ENCODE measurements at places on chromosomes 12 and 14.

GRCh38 chr14:23548351-23549318 is 2.9 kb downstream of the ZFHX2 start:
- DNase-seq: no peak

GRCh38 chr12:109110988-109111495 is 5.3 kb upstream of the ACACB start:
- DNase-seq: no peak

DNA sequence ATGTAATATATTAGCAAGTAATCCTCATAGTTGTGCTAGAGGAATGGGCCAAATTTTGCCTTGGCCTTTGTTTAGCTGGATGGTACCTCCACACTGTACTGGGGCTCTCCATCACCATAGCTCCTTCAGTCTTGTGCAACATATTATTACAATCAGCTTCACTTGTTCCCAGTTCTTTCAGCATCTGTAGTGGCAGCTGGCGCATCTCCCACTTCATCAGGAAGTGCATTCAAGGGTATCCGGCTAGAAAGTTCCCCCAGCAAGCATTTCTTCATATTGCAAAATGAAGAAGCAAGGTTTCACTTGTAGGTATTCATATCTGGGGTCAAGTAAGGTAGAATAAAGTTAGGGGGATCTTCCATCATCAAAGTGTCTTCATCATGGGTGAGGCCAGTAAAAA is 123.7 kb downstream of the IGF1 start:
- no peak for DNase-seq

DNA sequence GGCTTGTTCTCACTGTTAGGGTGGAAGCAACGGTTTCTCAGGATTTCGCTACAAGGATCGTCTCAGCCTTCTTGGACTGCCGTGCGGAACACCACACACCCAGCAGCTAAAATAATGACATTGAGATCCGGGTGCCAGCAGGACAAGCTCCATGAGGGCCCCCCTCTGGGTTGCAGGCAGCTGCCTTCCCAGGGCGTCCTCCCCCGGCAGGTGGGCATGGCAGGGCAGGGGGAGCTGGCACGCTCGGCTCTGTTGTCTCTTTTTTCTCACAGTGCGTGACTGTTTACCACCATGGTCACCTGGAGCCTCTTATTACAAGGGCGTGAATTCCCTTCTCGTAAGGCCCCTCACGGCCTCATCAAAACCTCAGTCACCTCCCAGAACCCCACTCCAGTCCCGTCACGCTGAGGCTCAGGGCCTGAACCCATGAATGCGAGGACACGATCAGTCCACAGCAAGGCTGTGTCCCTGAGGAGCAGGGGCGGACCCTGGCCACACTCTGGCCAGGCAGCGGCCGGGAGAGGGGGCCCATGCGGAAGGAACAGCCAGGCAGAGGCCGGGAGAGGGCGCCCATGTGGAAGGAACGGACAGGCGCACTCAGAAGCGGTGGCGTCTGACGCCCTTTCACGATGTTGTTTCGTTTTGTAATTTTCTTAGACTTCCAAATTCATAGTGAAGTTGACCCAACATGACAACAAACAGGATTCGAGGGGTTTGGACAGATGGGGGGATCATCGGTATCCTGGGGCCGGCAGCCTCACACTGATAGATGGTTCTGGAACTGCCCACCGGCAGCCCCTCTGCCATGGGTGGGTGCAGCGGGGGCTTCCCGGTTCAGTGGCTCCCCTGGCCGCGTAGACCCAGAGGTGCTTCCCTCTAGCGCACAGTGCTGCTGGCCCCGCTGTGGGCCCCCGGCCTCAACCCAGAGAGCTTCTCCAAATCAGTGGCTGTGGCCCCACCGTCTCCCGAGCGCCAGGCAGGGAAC is 10.0 kb downstream of the LRCOL1 start:
- no peak for DNase-seq

DNA sequence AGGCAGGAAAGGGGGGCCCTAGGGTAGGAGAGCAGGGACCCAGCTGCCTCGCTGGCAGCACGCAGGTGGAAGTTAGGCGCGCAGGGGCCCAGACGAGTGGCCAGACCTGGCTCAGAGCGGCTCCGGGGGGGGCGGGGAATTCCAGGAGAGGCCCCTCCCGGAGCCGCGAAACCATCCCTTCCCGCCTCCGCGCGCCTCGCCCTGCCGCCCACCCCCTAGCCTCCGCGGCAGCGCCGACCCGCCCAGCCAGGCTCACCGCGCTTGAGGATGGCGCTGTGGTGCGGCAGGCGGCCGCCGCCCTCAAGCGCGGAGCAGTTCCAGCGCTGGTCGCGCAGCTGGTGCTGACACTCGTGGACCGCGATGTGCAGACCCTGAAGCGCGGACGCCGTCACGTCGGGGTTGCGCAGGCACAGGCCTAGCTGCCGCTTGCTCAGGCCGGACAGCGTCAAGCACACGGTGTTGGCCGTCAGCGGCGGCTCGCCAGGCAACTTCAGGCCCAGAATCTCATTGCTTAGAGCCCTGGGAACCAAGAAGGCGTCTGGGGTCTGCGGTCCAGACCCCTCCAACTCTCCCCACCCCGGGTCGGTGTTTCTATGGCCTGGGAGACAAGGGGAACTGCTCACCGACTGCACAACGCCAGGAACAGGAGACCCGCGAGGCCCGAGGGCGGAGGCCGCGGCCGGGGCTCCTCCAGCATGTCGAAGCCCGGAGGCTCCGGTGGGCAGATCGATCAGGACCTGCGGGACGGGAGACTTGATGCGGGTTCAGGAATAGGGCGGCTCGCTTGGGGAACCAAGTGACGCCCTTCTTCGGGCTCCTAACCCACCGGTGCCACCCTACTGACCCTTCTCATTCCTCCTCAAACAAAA is 1.5 kb downstream of the WNT10B start:
- no peak for DNase-seq

- DNase-seq: no peak
Measured at GRCh38 chr14:93114068-93114710, 1.5 kb downstream of the ITPK1 start.

GRCh38 chr14:99873653-99874052 is 80.4 kb downstream of the EML1 start:
- no peak for DNase-seq

DNA sequence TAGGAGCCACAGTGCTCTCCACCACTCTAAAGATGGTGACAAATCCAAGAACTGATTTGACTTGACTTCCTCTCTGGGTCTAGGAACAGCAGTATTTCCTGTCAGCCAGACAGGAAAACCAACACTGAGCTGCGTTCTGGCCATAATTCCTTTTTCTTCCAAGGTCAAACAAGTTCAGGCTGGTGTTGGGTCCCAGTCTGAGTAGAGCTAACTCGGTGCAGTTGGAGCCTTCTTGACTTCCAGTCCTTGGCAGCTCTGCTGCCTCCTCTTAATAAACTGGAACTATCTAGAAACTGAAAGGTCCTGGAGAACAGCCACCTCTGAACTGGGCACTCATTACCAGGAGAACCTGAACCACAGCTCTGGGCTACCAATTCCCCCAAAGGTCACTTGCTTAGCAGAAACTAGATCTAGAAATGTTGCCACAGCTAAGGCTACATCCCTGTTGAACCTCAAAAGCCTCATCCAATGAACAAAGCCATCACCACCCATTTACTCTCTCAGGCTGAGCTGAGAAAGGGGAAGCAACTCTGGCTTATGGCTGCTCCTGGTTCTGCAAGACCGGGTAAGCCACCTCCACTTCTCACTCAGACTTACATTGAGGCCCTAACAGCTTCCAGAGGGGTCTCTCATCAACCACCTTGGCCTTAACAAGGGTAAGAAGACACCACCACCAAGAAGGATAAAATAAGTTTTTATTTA is 27.7 kb downstream of the MAX start:
- no peak for DNase-seq

GRCh38 chr12:92470608-92471021 is 232.2 kb upstream of the PLEKHG7 start:
- DNase-seq: no peak

DNA sequence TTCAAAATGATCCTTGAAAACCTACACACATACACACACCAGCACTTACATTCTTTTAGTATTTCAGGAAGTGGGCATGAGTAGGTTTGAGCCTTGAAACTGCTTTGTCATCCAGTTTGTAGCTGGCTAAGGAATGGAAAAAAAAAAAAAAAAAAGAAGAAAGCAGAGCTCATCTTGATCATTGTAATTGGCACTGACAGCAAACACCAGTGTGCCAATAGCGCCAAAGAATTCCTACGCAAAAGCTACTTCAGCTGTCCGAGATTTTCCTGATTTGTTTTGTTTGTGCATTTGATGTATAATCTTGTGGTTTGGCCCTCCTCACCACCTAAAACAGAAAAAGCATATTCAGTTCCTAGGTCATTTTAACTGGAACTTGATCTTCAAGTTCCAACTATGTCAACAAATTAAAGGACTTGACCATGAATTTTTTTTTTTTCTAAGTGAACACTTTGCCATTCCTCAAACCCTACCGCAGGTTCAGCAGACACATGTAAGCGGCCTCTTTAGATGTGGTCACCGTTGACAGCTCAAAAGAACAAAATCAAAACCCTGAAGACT is 57.3 kb downstream of the FLRT2 start:
- no peak for DNase-seq

DNA sequence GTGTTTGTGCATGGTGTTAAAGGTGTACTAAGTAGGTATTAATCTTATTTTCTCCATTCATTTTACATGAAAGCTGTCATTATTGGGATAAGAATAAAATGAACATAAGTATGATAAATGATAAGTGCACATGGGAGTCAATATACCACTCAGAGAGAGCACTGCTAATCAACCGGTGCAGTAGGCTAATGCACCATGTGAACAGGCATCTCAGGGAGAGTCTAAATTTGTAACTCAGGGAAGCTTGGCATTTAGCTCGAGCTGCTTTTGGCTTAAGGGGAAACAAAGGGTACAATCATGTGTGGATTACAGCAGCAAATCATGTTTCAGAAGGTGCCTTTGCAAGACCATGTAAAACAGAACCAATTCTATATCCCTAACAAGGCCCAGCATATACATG is 127.4 kb downstream of the MGST1 start:
- DNase-seq: no peak

GRCh38 chr12:10673659-10674384 is at the start of gene STYK1:
TSS of gene STYK1 (minus strand) at chr12:10674052. CDS start at chr12:10634618, 39,434 bp downstream.
- no peak for DNase-seq

DNA sequence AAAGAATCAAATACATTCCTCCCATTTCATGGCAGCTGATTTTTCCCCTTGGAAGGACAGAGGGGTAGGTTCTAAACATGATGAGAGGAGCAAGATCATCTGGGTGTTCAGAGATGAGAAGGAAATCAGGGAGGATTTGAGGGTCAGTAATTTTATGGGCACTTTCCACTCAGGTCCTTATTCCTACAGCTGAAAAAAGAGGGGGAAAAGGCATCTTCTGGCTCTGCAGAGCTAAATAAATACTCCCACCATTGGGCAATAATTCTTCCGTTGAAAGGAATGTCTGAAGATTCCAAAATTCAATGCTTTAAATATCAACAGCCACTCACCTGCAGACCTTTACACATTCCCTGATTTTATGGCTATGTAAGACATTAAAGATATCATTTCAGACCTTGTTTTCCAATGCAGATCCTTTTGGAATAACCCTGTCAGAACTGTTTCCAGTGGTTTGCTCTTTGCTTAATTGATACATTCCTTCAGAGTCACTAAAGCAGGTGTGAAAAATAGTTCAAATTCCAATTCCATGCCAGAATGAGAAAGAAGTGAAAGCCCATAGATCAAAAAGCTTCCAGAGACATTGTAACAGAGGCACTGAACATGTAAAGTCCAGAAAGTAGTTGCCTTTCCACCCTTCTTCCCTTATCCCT is 233.3 kb upstream of the KRR1 start:
- no peak for DNase-seq

DNA sequence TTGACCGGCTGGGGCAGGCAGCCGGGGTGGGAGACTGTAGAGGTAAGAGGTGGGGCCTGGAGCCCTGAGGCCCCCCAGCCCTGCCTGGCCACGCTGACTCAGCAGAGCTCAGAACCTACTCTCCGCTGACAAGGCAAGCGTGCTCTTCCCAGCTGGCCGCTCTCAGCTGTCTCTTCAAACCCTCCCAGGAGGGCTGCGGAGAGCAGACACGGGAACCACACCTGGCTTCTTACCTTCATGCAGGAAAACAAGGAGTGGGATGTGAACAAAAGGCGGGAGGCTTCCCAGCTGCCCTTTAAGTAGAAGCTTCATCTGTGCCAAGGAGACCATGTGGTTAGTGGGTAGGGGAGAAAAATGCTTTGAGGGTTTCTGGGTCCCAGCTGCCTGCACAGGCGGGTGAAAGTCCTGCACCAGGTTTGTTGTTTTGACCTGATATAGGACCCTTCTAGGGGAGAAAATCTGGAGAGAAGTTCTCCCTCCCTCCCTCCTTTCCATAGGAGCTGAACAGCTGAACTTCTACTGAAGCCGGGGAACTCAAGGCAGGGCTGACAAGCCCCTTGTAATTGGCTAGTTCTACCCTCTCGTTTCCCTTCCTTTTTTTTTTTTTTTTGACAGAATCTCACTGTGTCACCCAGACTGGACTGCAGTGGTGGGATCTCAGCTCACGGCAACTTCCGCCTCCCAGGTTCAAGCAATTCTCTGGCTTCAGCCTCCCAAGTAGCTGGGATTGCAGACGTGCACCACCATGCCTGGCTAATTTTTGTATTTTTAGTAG is 12.8 kb upstream of the TESC start:
- DNase-seq: no peak

DNA sequence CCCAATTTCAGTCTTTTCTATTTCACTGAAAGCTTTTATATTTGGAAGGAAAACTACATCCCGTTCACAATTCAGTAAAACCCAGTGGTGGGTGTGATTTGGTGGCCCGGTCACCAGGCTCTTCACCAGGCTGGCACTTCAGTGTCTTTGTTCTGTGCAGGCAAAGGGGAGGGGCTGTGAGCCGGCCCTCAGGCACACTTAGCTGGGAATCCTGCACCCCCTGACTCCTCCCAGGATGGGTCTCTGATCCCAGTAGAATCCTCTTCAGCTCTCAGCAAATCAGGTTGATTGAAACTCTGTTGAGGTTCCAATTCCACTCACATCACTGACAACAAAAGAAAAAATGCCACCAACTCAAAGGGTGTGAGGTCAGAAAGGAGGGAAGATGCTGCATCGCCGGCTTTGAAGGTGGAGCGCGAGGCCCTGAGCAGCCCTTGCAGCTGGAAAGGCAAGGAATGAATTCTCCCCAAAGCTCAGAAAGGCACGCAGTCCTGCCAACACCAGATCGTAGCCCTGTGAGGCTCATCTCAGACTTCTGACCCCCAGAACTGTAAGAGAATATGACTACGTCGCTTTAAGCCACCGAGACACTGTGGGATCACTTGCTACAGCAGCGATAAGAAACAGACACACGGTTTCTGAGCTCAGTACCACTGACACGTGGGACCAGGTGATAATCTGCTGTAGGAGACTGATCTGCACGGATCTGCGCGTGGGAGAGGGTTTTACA is 166.6 kb downstream of the PIWIL1 start:
- no peak for DNase-seq

GRCh38 chr14:101369194-101369915 is 191.9 kb upstream of the DIO3 start:
- no peak for DNase-seq

GRCh38 chr12:117797202-117797601 is 171.6 kb downstream of the KSR2 start:
- DNase-seq: no peak

DNA sequence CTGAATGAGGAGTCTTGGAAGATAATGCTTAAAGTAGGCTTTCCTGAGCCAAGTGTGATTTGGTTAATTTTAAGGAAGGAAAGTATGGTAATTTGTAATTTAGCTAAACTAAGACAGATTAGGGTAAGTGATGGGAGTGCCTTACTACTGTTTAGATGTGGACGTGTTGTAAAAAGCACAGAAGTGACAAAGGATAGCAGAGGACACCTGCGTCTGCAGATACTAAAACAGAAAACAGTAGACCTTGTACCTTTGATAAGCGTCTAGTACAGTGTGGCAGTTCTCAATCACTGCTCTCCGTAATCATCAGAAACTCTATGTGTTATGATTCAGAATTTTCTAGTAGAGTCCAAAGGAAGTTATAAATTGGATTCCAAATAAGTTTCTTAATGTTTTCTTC is 58.0 kb downstream of the MIA2 start:
- no peak for DNase-seq

Data from esophagus squamous epithelium (tissue), 5 donors.